ENCODE measurements at places on chromosomes 7 and 10.

DNA sequence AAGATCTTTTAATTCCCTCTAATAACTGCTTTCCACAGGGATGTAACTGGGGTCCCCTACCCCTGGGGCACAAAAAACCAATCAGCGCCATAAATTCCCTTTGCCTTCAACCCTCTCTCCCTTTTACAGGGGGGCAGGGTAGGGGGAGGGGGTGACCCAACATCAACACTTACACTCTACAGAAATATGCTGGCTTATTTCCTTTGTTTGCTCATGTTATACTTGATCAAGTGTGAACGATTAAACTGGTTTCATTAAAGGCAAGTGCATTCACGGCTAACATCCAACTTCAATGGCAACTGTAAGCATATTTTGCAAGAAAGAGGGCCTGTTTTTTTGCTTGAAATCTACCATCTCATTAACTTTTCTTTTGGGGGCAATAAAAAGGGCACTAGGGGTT, 2.9 kb downstream of the CTBP2 start:
- DNase-seq: no peak

GRCh38 chr7:17178545-17178944, 119.9 kb upstream of the AHR start:
- no peak for DNase-seq

DNA sequence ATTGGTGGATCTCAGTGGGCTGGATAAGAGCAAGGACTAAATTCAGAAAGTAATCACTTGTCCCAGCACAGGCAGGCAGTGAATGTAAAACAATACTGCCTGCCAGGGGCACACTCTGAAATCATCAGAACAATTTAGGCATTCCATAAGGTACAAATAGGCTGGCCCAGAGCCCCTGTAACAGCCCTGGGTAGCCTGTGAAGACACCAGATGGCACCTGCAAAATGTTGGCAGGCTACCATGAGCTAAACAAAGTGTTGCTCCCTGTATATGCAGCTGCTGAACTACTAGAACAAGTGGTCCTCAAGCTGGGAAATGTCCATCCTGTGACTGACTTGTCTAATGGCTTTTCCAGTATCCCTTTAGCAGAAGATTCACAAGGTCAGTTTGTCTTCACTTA, 3.0 kb upstream of the PRSS37 start:
- DNase-seq: no peak

GRCh38 chr7:17462131-17462631, 163.7 kb downstream of the AHR start:
- no peak for DNase-seq

DNA sequence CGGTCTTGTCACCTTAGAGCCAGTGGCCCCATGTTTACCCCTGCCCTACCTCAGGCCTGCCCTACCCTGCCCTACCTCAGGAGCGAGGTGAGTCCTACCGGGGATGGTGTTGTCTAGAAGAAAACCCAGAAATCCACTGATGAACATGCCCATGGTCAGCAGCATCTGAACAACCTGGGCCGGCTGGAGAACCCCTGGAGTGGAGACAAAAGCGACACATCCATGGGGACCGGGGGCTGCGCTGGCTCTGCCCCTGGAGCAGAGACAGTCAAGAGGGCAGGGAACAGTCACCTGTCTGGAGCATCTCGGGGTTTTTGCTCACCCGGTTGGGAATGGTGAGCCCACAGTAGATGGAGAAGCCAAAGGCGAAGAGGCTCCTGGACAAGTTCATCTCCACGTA, 36.3 kb downstream of the STRA8 start:
- DNase-seq: no peak

DNA sequence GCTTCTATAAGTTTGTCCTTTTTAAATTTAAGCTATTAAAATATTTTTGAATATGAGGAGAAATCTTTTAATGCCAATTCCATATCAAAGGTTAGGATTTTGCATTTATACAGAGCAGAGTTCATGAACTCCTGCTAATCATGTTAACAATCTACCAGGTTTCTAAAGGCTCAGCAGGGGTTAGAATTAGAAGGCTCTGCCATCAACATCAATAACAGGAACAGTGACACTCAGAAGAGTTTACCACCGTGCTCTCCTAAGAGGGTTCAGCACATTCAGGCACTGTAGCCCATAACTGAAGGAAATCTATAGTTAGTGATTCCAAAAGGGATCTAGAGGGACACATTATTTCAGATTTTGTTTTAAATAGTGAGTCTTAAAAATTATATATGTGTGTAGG, 100.1 kb downstream of the HOXA1 start:
- DNase-seq: no peak

GRCh38 chr7:54944179-54944578, 74.6 kb upstream of the EGFR start:
- no peak for DNase-seq

DNA sequence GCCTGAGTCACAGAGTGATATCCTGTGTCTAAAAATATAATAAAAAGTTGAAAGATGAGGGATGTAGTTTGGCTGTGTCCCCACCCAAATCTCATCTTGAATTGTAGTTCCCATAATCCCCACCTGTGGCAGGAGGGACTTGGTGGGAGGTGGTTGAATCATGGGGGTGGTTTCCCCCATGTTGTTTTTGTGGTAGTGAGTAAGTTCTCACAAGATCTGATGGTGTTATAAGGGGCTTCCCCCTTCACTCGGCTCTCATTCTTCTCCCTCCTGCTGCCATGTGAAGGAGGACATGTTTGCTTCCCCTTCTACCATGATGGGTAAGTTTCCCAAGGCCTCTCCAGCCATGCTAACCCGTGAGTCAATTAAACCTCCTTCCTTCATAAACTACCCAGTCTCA, 25.1 kb upstream of the UBE3C start:
- no peak for DNase-seq

- no peak for DNase-seq
Measured at GRCh38 chr10:114694752-114695151, 36.7 kb upstream of the ABLIM1 start.

DNA sequence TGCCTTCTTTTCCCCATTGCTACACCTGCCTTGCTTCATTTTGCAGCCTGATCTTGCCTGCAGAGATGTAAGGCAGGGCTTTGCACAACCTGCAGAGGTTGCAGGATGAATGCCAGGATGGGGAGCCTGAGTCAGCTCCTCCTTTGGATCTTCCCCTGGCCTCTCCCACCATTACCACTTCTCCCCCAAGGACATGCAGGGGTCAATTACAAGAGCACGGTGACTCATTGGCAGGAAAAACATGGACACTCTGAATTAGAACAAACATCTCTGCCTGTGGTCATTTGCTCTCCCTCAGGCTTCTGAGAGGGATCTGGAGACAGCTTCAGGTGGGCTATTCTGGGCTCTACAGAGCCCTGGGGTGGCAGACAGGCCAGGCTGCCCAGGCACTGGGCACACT, 89.2 kb downstream of the HERPUD2 start:
- DNase-seq: no peak

- DNase-seq: no peak
Measured at GRCh38 chr7:74338366-74339108, 49.3 kb downstream of the CLIP2 start.

GRCh38 chr10:6140965-6141295, 52.1 kb downstream of the RBM17 start:
- no peak for DNase-seq

GRCh38 chr7:47953822-47954221, 5.6 kb upstream of the PKD1L1 start:
- no peak for DNase-seq

DNA sequence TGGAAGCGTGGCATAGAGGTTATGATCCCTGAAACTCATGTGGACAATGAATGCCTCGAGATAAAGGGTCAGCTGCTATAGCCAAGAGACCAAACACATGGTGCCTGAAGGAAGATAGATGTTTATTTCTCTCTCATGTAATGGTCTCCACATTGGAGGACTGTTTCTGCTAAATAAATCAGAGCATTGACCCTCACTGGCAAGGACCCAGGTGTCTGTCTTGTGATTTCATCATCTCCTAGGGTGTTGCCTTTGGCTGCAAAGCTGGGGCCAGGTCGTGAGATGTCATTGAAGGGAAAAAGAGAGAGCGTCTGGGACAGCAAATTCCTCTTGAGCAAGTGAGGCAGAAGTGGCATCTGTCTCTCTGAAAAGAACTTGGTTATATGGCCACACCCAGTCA, 64.6 kb downstream of the JCAD start:
- no peak for DNase-seq

DNA sequence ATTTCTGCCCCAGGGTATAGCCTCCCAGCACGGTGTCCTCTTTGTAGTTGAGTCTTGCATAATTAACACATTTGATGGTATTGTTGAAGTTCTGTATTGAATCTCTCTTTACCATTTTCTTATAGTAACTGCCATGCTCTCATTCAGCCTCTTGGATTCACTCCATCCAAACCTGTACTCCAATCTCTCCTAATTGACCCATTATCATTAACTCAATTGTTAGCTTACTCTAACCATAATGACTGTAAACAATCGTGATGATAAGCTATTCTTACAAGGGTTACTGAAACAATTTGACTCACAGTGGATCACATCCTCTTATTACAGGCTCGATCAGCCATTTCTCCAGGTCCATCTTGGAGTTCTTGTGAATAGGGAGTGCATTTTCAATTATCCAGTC, 191.9 kb upstream of the AGK start:
- no peak for DNase-seq

DNA sequence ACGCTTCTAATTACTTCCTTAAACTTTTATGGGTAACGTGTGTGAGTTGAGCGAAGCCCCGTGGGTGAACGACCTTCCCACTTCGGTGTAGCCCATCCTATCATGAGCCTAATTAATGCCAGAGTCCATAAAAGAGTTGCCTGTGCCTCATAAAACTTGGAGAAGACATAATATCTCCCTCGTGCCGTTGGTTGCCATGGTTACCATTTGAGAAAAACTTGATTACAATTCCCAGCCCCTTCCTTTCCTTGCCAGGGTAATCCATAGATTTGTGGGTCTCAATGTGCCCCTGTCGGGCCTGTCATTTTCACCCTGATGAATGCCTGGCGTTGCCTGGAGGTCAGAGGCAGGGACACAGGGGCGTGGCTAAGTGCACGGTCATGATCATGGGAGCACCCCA, 127.1 kb downstream of the GLRX3 start:
- DNase-seq: no peak

DNA sequence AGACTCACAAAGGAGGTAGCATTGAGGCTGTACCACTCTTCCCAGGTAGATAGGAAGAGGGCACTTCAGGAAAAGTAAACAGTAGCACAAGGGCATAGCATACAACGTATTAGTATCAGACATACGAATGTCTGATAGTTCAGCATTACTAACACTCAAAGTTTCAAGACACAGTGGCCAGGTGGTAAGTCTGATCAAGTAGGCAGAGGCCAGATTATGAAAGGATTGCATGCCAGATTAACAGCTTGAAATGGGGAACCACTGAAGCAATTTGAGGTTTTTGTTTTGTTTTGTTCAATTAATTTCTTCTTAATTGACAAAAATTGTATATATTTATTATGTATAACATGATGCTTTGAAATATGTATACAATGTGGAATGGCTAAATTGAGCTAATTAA, 45.7 kb upstream of the IL6 start:
- no peak for DNase-seq

- DNase-seq: no peak
Measured at GRCh38 chr7:100802951-100803350, 24.4 kb downstream of the EPHB4 start.

DNA sequence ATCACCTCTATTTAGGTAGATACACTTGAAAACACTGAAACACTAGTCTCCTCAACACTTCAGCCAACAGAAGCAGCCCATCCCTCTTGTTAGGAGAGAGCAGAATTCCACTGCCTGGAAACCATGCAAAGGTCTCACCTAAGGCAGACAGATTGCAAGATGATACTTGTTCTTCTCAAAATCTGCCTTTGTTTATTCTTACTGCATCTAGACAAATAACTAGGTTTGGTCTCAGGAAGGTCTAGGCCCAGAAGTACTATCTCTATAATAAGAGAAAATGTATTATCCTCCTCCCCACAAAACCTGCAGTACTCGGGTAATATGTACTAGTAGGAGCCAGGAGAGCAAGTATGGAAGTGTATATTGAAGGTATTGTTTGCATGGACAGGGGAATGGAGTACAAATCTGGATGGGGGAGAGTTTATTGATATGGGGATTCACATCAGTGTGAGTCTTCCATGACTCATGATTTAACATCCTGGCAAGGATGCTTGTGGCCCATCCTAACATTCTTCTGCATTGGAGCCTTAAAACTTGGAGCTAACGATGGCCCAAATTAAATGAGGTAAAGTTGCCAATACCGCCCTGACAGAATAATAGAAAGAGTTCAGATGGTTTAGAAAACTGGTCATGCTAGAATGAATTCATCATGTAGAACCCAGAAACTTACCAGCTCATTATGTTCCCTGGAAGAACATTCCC, 109.2 kb downstream of the EPC1 start:
- no peak for DNase-seq

- DNase-seq: no peak
Measured at GRCh38 chr7:140621401-140622021, 19.1 kb downstream of the DENND2A start.

GRCh38 chr7:74012842-74013249, 15.1 kb upstream of the ELN start:
- no peak for DNase-seq

DNA sequence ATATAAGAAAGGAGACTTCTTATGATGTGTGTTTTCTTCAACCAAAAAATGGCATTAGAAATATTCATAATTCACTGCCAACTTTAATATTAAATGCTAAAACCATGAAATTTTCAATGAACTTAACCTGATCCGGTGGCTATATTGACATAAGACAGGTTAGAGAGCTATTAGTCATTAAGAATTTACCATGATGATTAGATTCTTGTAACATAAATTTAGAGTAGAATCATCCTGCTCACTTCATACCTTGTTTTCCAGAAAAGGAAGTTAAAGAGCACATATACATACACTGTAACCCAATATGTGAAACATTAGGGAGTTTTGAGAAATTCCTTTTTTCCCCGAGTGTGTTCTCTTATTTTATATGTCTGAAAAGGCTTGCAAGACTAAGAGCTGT, 430.3 kb upstream of the SEMA3A start:
- DNase-seq: no peak

GRCh38 chr7:5349437-5350173, 66.9 kb downstream of the SLC29A4 start:
- DNase-seq: no peak

DNA sequence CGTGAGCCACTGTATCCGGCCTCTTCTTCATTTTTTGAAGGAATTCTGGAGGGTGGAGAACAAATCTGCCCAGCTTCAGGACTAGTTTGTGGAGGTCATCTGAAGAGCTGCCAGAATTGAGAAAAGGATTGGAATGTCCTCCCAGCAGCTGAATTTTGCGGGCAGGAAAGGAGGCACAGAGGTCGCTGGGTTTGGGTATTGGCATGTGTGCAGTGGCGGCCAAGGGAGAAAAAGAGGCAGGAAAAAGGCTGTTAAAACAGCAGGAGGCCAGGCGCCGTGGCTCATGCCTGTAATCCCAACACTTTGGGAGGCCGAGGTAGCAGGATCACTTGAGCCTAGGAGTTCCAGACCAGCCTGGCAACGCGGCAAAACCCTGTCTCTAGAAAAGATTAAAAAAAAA, 80.4 kb downstream of the HIP1 start:
- DNase-seq: no peak

GRCh38 chr7:94949532-94949931, 42.1 kb downstream of the PPP1R9A start:
- no peak for DNase-seq

Measured in NCI-H187 treated with DMSO at 0.1 percent for 48 hours (cell line).